ENCODE measurements at places on chromosomes 2 and 18.

DNA sequence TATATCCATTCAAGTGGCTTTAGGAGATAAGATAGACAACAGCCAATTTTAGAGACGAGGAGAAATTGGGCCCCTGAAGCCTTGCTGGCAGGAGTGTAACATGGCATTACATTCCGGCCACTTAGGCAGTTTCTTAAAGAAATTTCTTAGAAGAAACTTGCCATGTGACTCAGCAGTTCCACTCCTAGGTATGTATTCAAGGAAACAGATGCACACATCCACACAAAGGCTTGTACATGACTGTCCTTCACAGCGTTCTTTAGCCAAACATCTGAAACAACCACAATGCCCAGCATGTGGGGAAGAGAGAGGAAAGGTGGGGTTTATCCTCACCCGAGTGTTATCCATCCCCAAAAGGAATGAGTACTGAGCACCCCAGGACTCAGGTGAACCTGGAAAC is 107.1 kb downstream of the NFATC1 start:
- DNase-seq, result no peak

DNA sequence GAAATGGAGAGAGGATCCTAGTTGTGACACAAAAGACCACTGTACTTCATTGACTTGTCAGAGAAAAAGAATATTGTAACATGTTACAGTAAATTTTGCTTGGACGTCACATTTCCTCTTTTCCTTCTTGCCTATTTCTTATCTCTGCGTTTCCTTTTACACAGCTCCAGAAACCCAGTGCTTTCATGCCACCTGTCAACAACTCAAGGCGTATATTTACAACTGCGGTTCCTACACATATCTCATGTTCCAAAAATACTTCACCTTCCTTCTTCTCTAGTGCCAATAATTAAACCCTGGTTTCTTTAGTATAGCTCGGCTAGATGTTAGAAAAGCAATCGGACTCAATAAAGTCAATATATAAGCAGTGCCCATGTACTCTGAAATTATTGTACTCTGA is 911.5 kb upstream of the FSHR start:
- DNase-seq, result no peak

- DNase-seq, result no peak
Measured at GRCh38 chr2:34997779-34998178, 1357.8 kb upstream of the CRIM1 start.

DNA sequence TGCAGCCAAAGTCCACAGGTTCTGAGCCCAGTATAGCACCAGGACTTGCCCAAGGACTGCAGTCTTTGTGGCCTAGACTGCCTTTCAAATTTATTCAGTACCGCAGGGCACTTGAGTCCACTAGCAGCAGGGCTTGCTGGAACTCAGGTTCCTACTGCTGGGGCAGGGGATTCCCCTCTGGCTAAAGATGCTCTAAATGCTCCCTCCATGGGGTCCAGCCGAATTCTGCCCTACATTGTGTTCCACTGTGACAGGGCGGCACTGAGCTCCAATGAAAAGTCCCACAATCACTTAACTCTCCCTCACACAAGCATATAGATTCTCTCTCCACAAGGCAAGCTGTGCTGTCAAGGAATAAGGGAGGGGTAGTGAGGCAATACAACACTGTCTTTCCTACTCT is 518.1 kb upstream of the VRK2 start:
- DNase-seq, result no peak

DNA sequence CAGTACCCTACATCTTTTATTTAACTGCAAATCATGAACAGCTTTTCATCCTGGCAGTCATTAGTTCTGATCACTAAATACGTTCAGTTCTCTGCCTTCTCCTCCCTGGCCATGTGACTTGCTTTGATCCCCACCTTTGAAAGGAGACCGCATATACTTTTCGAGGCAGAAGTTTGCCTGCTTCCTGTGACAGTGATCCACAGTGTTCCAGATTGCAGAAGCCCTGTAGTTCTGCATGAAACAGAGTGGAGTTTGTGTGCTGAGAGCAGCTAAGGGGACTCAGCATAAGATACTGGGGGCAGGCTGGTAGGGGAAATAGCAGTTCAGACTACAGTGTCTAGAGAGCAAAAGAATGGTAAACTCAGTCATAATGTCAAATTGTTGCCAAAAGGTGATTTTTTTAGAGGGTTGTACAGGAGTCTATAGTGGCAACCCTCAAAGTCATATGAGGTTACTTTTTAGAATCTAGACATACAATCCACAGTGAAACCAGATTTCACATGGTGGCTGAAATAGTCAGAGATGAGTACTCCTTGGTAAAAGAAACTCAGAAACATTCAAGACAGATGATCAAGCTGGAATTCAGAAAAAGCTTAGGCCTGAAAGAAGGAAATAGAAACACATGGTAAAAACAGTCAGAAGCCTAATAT is 1800.4 kb upstream of the CELF4 start:
- no peak for DNase-seq

DNA sequence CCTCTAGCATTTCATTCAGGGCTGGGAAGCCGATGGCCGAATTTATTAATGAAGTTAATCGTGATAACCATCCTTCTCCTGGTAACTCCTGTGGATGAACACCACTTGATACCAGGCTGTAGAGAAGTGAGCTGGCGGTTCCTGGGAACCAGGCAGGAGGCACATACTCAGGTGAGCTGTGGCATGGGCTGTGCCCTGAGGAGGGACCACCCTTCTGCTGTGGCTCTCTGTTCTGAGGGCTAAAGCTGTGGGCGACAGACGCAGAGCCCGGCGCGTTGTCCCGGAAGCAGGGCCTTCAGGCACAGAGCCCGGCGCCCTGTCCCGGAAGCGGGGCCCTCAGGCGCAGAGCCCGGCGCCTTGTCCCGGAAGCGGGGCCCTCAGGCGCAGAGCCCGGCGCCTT is 462.3 kb upstream of the SALL3 start:
- no peak for DNase-seq

DNA sequence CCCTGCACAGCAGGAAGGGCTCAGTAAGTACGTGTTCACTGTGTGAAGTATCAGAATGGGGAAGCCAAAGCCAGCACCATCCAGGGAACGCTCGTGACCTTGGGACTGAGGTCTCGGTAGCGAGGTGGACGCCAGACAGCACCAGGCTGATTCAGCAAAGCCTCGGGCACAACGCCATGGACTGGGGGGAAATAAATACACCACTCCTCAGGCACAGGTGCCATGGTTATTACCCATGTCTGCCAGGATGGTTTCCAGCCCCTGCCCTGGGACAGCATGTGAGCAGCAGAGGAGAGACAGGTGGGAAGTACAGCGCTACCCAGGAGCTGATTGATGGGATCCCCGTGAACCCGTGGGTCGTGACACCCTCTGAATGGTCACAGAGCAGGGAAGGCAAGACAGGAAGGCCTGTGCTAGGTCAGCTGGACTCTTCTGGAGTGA is 53.0 kb downstream of the REEP1 start:
- no peak for DNase-seq

DNA sequence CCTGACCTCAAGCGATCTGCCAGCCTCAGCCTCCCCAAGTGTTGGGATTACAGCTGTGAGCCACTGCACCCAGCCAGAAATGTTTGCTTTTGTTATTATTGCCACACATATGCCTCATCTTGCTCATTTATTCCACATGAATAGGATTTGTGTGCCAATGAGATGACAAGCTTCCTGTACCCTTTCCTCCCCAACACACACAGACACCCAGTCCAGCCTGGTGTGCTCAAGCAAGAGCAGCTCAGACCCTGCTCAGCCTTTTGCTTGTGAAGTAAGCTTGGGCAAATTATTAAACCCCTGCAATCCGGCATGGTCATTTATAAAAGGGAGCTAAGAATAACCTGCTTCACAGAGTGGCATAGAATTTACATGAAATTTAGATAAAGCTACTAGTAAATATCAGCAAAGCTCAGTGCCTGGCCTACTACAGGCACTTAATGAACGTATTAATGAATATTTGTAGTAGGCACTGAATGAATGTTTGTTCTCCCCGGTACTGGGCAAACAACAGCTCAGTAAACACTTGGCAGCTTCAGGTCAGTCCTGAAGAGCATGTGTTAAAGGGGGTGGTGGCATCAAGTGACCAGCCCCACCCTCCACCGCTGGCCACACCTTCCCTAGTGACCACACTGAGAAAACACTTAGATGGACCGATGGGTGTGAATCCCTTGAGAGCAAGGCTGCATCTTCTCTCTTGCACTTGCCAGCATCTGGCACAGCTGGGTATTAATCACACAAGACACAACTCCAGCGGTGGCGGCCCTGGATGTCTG is 280.2 kb downstream of the SRBD1 start:
- DNase-seq, result no peak

DNA sequence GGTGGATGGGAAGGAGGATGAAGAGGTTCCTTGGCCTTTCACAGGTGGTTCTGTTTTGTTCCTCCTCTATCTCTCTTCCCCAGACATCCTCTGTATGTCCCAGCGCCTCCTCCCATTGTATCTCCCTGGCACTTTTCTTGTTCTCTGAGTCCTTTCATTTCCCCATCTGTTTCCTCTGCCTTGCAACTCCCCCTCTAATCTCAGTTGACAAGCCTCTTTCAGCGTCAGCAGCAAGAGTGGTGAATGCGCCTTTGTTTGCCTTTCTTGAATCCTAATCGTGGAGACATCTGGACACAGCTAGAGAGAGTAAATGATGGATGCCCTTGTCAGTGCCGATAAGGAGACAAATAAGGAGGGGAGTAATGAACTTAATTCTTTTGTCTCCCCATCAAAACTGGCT is 167.0 kb downstream of the NDUFA10 start:
- no peak for DNase-seq

- DNase-seq, result no peak
Measured at GRCh38 chr2:233007739-233008138, 5.3 kb downstream of the NGEF start.

GRCh38 chr2:136233298-136233697 is 115.3 kb upstream of the CXCR4 start:
- DNase-seq, result no peak

GRCh38 chr18:23669804-23670405 is 7.2 kb upstream of the ANKRD29 start:
- DNase-seq, result no peak

DNA sequence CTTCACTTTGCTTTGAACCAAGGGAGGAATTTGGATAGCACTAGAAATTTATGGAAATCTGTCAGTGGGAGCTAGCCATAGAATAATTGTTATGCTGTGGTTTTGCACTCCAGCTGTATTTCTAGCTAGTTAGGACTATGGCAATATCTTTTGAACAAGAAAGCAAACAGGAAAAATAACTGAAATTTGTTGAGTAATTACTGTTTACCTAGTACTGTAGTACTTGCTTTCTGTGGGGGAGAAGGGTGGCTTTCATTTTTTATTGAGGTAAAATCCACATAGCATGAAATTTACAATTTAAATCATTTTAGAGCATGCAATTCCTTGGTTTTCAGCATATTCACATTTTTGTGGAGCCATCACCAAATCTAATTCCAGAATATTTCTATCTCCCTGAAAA is 28.4 kb downstream of the MBD5 start:
- no peak for DNase-seq

DNA sequence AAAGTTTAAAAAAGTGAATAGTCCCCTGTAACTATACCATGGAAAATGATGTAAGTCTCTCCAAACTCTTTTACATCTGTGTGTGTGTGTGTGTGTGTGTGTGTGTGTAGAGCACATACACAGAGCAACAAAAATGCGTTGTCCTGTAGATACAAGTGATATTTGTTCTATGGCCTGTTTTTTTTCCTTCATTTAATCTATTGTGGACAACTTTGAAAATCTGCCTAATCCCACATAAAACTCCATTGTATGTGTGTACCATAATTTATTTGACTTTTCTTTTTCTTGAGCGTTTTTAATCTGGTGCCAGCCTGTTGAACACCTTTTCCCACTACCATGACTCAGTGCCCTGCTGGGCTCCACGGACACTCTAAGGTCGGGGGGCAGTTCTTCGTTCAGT is 52.3 kb upstream of the ELOA2 start:
- DNase-seq, result no peak

DNA sequence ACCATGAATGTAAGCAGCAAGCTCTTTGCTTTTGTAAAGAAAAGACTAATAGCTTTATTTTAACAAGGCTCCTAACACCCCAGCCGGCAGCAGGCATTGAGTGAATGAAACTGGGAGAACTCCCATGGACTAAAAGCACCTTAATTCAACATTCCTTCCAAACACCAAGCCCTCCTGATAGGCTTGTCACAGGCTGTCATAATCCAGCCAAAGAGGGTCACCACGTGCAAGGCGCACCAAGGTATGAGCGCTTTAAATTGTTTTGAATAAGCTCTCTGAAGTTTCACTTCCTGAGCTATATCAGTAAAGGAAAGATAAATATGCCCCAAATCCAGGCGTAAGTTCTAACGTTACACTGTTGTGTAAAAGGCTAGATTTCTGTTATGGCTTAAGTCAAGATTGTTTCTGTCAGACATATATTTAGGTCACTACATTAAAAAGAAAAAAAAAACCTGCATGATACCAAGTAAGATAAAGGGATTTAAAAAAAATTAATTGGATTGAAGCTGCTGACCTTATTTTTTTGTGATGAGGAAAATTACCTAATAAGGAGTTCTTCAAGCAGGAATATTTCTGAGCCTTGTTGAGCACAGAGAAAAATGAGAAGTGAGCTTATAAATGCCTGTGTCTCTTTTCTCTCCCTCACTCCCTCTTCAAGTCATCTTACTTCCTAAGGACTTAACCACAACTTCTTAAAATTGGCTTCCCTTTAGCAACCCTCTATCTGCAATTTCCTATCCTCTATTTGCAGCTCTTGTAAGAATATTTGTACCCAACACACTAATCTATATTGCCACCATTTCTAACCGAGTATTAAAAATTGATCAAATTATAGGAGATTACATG is 136.1 kb upstream of the NRP2 start:
- DNase-seq, result no peak

DNA sequence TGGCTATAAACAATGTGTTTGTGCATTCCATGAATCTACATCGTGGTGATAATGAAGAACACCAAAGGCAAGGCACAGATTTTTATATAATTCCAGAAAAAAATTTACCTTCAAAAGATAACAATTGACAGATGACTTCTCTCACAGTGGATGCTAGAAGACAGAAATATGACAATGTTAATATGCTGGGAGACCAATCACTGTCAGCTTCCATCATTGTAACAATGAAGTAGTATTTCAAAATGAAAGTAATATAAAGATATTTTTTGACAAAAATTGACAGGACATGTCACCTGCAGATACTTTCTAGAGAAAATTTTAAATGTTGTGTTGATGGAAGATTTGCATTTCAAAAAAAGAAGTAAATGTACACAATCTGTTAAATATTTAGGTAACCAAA is 1925.9 kb upstream of the LRRTM1 start:
- DNase-seq, result no peak

DNA sequence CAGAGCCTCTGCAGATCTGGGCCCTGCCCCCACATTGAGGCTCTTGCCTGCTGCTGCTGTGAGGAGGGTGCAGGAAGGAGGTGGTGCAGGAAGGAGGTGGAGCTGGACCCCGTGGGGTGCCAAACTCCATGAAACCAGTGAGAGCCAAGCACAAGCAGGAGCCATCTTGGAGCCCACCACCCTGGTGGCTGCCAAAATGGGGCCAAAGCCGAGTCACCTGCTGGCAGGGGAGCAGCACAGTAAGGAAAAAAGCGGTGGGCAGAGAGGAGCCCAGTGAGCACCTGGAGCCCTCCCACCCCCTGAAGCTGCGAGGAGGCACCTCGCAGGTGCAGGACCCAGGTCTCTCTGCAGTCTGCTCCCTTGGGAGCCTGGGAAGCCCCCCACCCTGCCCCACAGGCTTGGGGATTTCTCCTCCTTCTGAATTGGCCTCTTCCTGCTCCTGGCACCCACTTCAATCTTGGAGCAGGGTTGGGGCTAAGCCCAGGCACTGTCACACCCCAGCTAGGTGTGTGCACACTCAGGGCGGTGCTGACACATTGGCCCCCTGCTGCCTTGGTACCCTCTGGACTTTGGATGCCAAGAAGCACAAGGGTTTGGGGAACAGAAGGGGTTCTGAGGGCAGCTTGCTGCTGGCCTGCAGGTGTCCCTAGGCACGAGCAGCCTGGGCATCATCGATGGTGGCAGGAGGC is 245.4 kb upstream of the LRRTM4 start:
- DNase-seq, result no peak
